ENCODE measurements at places on chromosomes 2 and 18.

DNA sequence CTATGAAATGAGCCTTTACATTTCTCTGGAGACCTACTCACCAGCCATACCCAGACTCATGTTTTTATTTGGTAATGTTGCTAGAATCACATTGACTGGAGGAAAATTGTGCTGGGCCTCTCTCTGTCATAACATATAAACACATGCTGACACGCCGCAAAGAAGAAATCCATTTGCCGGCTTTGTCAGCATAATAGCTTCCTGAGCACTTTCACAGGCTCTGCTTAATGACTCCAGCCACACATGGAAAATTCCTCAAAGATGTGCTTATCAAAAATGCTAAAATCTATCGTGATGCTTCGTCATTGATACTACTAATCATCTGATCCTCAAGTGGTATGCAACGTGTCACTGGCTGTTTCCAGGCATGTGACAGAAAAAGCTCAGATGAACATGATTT, 63.1 kb downstream of the RND3 start:
- DNase-seq: no peak

- no peak for DNase-seq
Observed at GRCh38 chr2:100240386-100240785, 81.9 kb downstream of the LONRF2 start.

DNA sequence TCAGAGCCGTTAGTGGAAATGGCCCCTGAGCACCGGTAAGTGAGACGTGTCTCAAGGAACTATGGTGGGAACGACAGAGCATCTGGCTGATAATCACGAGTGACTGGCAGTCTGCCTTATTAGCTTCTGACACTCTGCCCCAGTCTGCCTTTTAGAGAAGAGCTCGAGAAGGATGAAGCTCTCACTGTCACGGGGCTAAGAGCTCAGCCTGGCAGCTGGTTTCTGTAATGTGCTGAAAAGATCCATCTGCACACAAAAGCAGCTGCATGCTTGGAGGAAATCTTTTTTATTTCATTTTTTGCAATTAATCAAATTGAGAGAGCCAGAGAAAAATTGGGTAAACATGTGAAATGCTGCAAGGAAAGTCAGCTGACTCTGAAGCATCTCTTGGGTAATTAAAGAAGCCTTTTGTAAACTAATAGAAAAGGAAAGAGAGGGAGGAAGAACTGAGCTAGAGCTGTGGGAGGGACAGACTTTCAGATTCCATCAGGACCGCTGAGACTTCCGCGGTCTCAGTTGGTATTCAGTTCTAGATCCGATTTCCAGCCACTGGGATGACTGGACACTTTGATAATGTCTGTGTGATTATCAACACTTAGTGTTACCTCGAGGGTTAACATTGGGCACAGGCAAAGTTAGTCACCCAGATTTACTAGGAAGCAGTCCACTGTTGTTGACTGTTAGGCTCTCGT, 24.4 kb downstream of the MBP start:
- DNase-seq: peak; percentile 96

GRCh38 chr2:42848726-42849290, 56.4 kb upstream of the HAAO start:
- no peak for DNase-seq

DNA sequence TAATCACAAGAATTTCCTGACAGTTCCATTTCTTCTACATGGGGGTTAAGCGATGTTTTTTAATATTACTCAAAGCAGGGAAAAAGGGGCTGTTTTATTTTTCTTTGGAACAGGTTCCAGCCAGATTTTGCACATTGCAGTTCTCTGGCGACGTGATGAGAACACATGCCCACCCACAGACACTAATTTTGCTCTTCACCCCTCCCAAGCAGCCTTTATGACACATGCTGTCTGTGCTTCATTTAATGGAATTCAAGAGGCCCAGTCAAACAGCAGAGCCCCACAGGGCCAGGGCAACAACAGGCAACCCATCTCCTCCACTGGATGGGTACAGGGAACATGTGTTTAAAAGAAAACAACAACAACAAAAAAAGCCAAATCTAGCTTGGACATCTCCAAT, 70.8 kb downstream of the SPRED2 start:
- DNase-seq: no peak

DNA sequence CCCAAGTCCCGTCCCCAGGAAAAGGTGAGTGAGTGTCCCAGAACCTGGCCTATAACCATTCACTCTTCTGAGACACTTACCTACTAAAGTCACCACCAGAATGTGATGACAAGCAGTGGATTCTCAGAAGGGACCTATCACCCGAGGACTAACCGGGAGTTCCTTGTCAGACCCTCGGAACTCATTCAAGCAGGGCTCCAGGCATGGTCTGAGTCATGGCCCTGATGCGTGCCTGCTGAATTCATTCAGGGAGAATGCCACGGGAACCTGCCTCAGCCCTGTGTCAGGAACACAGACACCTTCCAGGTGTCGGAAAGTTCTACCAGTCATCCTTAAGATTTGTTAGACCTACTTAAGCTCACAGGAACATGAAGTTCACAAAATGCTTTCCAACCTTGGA, 29.8 kb downstream of the ALPK2 start:
- DNase-seq: no peak

GRCh38 chr2:172507199-172507598, 48.7 kb upstream of the PDK1 start:
- no peak for DNase-seq

DNA sequence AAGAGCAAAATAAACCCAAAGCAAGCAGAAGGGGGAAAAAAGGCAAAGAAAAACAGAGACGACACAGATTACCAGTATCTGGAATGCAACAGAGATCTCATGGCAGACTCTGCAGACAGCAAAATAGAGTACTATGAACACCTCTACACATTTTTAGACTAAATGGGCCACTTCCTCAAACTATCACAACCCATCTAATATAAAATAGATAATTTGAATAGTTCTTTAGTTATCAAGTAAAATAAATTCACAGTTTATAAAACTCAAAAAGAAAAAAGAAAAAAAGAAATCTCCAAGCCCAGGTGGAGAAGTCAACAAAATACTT, 16.6 kb downstream of the SESTD1 start:
- no peak for DNase-seq

GRCh38 chr2:47741637-47742036, 41.3 kb upstream of the MSH6 start:
- DNase-seq: no peak

DNA sequence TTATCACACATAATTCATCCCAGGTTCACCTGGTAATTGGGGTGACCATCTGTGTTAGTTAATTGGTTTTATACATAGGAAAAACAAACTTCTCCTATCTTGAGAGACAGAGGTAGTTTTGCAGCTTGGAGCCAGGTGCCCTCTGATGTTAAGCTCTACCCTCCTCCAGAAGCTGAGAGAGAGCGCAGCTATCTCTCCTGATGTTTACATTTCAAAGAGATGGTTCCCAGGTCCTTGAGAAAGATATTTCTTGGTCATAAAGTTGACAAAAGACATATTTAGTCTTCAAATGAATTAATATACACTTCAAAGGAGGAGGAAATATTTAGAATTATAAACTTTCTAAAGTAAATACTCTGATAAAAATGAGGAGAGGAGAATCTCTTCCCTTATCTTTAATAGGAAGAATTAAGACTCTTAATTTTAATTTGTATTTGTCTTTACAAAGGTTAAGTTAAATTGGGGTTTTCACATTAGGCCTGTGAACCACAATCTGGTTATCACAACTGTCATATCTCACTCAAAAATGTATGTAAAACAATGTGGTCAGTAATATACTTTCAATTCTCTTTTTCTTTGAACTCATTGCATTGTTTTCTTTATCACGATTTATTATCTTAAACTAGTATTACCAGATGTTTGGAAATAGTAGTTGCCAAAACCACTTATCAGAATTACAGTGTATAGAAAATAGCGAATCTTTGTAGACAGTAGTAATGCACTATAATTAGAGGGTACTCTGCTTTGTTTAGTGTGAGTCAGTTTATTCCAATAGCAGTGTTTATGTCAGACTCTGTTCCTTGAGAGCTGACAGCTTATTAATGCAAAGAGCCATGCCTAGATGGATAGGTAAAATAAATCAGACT, 26.8 kb downstream of the SERPINB4 start:
- DNase-seq: no peak

DNA sequence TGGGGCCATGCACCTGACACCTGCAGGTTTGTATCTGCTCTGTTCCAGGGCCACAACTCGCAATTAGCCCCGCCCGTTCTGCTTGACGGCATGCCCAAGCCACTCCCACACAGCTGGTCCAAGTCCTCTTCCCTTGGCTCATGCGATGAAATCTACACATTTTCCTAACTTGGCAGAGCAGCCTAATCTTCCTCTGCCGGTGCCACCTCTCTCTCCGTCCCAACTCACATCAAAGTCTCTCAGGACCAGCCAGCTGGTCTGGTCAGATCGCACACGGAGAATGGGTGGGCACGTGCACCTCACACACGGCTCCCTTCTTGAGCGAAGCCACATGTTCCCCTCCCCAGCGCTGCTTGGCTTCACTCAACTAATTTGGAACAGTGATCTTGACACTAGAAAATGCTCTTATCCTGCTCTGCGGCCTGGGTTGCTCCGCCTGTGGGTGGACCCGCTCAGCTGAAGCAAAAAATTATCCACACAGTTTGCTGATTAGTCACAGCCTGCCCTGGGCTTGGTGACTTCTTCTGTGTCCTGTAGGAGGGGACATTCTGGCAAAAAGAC, 176.7 kb downstream of the NRP2 start:
- DNase-seq: peak; percentile 19

DNA sequence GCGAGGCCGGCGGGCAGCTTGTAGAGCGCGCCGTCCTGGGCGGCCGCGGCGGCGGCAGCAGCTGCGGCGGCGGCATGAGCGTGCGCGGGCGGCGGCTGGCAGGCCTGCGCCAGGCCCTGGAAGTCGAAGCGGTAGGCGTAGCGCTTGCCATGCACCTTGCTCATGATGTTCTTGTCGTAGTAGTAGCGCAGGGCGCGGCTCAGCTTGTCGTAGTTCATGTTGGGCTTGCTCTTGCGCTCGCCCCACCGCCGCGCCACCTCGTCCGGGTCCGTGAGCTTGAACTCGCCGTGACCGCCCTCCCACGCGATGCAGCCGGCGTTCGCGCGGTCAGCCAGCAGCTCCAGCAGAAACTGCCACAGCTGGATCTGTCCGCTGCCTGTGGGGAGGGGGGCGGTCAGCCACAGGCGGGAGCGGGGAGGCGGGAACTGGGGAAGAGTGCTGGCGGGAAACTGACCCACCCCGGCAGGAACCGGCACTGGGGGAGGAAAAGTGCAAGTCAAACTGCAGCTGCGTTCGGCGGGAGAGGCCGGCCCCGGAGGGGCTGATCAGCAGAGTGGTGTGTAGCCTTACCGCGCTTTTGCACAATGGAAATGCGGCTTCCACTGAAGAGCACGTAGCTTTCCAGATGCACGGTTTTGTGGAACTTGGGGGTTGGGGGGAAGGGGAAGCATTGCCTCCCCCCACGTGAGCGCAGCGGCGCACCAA, 3.0 kb downstream of the FEV start:
- DNase-seq: no peak

DNA sequence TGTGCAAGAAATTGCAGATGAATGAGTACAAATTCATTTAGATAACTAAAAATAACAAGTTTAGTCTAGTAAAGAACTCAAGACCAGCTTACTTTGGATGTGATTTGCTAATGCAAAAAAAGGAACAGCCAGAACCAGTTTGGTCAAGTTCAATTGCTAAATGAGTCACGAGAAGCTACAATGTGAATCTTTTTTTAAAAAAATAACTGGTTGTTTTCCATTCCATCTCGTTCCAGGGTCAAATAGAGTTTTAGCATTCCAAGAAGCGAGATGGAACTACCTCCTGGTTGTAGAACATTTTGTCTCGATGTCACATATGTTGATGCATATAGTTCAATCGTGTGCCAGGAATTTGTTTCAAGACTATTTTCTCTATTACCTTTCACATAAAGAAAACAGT, 65.0 kb upstream of the IKZF2 start:
- DNase-seq: peak; percentile 18

- no peak for DNase-seq
Observed at GRCh38 chr2:223897669-223898330, 47.3 kb downstream of the WDFY1 start.

- DNase-seq: no peak
Observed at GRCh38 chr2:96955762-96956161, 30.6 kb downstream of the FAM178B start.

DNA sequence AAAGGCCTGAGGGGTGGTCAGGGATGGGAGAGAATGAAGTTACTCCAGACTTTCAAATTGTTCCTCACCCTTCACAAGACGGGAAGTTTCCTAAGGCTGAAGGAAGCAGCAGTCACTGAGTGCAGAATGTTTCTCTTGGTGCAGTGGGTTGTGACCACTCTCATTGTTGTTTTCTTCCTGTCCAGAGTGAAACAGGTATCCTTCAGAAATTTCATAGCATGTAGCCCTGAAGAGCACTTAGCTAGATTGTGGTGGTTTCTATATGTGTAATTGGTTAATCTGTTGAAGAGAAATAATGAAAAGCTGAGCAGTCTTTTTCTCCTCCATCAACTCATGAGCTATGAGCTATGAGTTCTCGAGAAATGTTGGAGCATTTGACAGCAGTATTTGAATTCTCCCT, 96.8 kb downstream of the GPD2 start:
- no peak for DNase-seq

Measured in hepatic stellate cell (primary cell).